ENCODE measurements at places on chromosomes 2 and 18.

DNA sequence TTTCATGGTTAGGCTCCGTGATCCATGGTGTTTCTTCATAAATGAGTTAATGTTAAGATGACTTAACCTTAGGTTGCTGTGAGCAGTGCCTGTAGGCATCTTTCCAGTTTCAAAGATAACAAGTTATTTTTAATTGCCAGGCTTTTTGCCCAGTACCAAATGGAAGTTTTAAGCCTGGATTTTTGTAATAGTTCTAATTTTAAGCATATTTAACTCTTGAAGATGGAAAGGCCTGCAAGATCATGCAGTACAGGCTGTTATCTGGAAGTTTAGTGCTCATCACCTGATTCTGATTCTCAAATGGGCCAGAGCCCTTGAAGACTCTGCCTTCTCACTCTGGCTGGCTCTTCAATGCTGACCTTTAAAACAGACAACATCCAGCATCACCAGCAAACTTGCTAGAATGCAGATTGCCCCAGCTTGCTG, 141.3 kb downstream of the NCK2 start:
- peak overlapping the region; percentile 61 for H3K27ac ChIP-seq
- no peak for DNase-seq
- no peaks in the 10 kb centered on the region for H3K27me3 ChIP-seq
- H3K4me3 ChIP-seq, result no peak overlapping the region

- no peak for DNase-seq
- H3K4me3 ChIP-seq, result no peak overlapping the region
- H3K27ac ChIP-seq, result no peak overlapping the region
- no peaks in the 10 kb centered on the region for H3K4me1 ChIP-seq
- no peaks in the 10 kb centered on the region for H3K36me3 ChIP-seq
Observed at GRCh38 chr2:23734416-23734815, 192.5 kb downstream of the ATAD2B start.

DNA sequence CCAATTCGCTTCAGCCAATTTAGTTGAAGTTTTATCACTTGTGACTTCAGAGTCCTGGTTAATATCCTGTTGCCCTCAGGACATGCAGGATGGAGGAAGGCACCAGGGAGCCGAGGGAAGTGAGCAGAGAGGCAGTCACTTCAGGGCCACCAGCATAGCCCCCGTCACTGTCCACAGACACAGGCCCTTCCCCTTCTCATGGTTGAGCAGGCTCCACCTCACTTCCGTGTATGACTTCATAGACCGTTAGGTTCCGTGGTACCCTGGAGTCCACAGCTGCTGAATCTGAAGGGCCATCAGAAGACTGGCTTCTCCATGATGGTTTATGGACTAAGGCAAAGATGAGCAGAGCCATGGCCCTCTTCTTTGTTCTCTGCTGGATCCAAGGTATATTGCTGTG, at the start of gene C2orf92:
C2orf92 (plus strand) TSS at position 266 of the 400 bp plus-strand sequence; CDS start at position 342, 76 bp downstream.
- DNase-seq, result no peak
- no peak within 1 kb of the TSS for H3K27ac ChIP-seq
- H3K27me3 ChIP-seq, result no peaks in the 10 kb centered on the region
- H3K4me3 ChIP-seq, result no peak within 1 kb of the TSS
- no peaks in the 10 kb centered on the region for H3K4me1 ChIP-seq
- no peaks in the 10 kb centered on the region for H3K36me3 ChIP-seq

- H3K4me3 ChIP-seq, result no peak overlapping the region
- H3K4me1 ChIP-seq, result no peaks in the 10 kb centered on the region
- H3K27ac ChIP-seq, result no peak overlapping the region
Observed at GRCh38 chr18:50128506-50129271, 66.3 kb downstream of the MYO5B start.

DNA sequence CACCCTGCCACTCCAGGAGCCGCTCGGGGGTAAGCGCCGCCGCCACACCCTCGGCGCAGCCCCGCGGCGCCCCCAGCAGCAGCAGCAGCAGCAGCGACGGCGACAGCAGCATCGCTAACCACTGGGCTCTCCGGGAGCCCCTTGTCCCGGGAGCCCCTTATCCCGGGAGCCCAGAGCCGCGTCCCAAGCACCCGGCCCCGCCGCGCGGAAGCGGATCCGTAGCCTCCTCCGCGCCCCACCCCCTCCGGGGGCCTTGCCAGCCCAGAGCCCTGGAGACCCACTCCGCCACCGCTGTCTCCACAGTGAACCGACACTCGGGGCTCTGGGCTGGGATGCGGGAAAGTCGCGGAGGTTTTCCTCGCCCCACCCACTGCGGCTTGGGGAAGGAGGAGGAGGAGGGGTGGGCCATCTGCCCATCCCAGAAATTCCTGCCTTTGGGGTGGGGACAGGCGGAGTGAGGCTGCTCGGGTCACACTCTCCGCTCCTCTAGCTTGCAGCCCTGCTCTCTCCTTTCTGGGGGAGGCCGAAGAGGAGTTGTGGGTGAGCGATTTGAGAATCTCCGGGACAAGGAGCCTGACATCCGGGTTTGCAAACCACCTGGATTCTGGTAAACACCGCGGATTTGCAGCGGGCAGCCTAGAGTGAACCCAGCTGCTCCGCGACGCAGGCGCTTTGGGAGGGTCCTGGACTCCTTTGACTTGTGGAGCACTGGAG, at the start of gene PLA2R1:
PLA2R1 (minus strand) TSS at position 324 of the 714 bp plus-strand sequence; CDS start at position 112, 212 bp downstream.
- H3K27ac ChIP-seq, result peak within 1 kb of the TSS; percentile 9
- no peaks in the 10 kb centered on the region for H3K36me3 ChIP-seq
- H3K4me3 ChIP-seq, result peak within 1 kb of the TSS; percentile 87
- no peaks in the 10 kb centered on the region for H3K27me3 ChIP-seq

DNA sequence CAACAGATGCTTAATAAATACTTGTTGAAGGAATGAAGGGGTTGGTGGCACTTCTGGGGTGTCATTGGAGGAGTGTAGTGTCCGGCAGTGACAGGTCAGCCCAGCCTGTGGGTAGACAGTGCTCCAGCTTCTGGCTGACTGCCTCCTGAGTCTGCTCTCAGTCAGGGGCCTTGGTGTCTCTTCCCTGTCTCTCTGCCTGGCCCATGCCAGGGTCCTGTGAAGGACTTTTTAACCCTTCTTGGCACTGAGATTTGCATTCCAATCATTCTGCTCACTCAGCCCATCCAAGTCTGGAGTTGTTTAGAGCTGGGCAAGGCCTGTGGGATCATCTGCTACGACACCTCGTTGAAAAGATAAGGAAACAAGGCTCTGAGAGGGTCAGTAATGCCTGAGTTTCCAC, 1.4 kb upstream of the KCNK3 start:
- no peak for DNase-seq
- no peaks in the 10 kb centered on the region for H3K4me1 ChIP-seq
- H3K36me3 ChIP-seq, result no peaks in the 10 kb centered on the region
- H3K27me3 ChIP-seq, result no peaks in the 10 kb centered on the region

DNA sequence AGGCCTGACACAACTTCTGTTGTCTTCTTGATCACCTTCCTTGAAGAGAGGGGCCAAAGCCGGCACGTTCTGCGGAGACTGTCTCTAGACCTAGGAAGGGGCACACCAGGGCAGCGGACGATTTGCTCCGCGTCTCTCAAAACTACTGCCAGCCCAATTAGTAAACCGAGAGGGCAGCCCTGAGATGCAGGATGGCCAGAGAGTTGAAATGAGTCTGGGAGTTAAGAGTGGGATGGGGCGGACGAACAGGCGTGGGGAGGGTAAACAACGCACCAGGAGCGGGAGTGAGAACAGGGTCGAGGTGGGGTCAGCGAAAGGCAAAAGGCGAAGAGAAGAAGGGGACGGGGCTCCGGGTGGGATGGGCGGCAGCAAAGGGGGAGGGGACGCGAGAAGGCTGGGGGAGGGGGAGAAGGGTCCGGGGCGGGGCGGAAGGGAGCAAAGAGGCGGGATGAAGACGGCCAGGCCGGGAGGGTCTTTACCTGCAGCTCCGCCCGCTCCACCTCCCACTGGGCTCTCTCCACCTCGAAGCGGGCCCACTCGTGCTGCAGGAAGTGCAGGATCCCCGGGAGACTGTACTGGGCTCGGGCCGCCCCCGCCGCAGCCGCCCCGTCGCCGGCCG, 476 bp downstream of the STRN start:
- H3K36me3 ChIP-seq, result no peaks in the 10 kb centered on the region
- no peak overlapping the region for H3K27ac ChIP-seq
- H3K4me1 ChIP-seq, result peaks cover 4% of the 10 kb centered on the region
- DNase-seq, result no peak
- no peaks in the 10 kb centered on the region for H3K27me3 ChIP-seq

GRCh38 chr2:86704459-86704971, 15.6 kb upstream of the RMND5A start:
- H3K36me3 ChIP-seq, result no peaks in the 10 kb centered on the region
- H3K4me1 ChIP-seq, result no peaks in the 10 kb centered on the region
- no peaks in the 10 kb centered on the region for H3K27me3 ChIP-seq
- peak overlapping the region; percentile 8 for H3K27ac ChIP-seq
- H3K4me3 ChIP-seq, result no peak overlapping the region

DNA sequence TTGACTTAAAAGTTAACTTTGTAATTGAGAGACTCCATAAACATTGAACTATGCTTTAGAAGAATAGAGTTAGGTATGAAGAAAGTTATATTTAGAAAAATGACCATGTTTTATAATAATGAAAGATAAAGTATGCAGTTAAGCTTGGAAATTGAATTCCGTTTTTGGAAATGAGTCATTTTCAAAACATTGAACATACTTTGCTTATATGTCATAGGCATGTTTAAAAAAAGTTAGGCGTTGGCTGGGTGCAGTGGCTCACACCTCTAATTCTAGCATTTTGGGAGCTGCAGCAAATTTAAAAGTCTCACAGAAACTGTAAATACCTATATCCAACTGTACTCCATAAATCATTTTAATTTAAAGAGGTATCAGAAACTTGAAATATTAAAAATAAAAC, 607.4 kb downstream of the CBLN2 start:
- no peak for DNase-seq
- H3K4me1 ChIP-seq, result no peaks in the 10 kb centered on the region
- no peak overlapping the region for H3K4me3 ChIP-seq
- H3K27ac ChIP-seq, result no peak overlapping the region
- H3K36me3 ChIP-seq, result no peaks in the 10 kb centered on the region
- no peaks in the 10 kb centered on the region for H3K27me3 ChIP-seq

GRCh38 chr2:239918749-239919148, 106.4 kb downstream of the NDUFA10 start:
- H3K27ac ChIP-seq, result no peak overlapping the region
- no peak overlapping the region for H3K4me3 ChIP-seq
- no peaks in the 10 kb centered on the region for H3K4me1 ChIP-seq
- no peak for DNase-seq

DNA sequence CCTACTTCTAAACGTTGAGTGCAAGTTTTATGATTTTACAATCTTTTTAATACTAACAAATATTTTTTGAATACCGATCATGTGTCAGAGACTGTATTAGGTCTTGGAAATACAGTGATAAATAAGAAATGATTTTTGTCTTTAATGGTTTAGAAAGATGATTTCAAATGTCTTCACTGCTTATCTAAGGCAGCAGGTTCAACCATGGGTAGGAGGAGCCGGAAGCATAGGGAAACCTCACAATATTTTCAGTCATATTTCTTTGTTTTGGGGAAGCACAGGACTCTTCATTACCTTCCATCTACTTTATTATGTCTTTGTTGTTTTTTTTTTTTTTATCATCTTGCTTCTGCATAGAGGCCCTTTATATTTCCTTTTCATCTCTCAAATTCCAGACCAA, 165.2 kb upstream of the EPC2 start:
- H3K36me3 ChIP-seq, result no peaks in the 10 kb centered on the region
- no peak overlapping the region for H3K4me3 ChIP-seq
- H3K4me1 ChIP-seq, result no peaks in the 10 kb centered on the region
- no peak overlapping the region for H3K27ac ChIP-seq

DNA sequence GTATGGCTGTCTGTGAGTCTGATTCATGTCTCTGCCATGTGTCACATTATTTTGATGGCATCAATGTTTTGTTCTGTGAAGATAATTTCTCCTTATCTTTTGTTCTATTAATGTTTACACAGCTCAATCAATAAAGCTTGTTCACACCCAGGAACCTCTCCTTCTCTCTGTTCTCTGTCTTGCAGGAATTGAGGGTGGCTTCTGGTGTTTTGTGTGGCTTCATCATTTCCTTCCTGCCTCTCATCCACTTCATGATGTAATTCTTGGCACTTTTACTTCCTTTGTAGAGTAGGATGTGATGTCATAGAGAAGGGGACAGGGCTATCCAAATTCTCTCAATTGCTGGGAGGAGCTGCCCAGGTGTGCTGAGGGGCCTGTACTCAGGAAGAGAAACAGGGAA, 27.2 kb downstream of the ASXL3 start:
- no peak overlapping the region for H3K27ac ChIP-seq
- no peaks in the 10 kb centered on the region for H3K36me3 ChIP-seq
- DNase-seq, result no peak

- no peaks in the 10 kb centered on the region for H3K4me1 ChIP-seq
- DNase-seq, result no peak
- H3K36me3 ChIP-seq, result no peaks in the 10 kb centered on the region
- H3K27ac ChIP-seq, result no peak overlapping the region
- no peak overlapping the region for H3K4me3 ChIP-seq
Observed at GRCh38 chr2:212814941-212815340, 276.3 kb upstream of the ERBB4 start.

DNA sequence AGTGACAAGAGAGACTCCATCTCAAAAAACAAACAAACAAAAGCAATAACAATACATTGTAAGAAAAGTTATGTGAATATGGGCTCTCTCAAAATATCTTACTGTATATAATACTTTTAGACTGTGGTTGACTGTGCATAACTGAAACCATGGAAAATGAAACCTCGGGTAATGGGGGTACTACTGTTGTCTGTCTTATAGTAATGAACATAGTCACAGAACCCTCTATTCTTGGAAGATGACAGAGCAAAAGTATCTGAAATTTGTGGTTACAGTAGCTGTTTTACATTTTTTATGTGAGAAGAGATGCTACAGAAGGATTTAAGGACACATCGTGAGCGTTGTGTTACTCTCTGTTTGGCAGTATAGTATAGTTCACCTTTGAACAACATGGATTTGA, 60.5 kb downstream of the MAP4K4 start:
- H3K27me3 ChIP-seq, result no peaks in the 10 kb centered on the region
- H3K36me3 ChIP-seq, result no peaks in the 10 kb centered on the region
- no peak for DNase-seq
- no peak overlapping the region for H3K27ac ChIP-seq
- peaks cover 10% of the 10 kb centered on the region for H3K4me1 ChIP-seq
- no peak overlapping the region for H3K4me3 ChIP-seq

DNA sequence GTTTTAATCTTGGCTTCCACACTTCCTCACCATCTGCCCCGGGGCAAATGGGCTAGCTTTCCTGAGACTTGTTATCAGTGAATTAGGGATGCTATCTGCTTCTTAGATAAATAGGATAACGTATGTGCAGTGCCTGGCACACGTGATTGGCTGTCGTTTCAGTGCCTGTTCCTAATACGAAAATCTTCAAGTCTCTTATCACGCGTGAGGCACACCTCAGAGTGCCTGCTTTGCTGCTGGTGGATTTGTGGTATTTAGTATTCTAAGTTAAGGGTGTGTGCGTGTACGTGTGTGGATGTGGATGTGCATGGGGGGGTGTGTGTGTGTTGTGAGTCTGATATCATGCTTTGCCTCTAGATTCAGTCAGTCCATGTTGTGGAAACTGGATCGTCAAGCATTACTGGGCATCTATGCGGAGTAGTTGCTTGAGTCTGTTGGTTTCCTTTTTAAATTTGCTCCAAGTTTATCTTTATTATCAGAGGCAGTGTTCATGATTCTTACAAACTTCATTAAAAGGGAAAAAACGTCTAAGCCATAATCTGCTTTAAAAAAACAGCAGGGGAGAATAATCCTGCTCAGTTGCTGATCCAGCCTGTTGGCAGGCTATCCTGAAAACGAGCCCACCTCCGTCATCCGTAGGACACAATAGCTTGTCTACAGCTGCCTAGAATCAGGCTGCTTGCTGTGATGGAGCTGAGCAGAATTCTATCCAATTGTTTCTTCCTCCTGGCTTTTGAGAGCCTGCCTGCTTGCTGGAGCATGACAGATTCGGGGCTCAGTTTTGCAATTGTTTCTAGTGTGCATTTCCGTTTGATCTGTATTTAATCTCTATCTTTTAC, 6.6 kb downstream of the SH3RF3 start:
- no peaks in the 10 kb centered on the region for H3K36me3 ChIP-seq
- H3K4me3 ChIP-seq, result no peak overlapping the region
- peaks cover 6% of the 10 kb centered on the region for H3K4me1 ChIP-seq
- no peak for DNase-seq
- H3K27me3 ChIP-seq, result no peaks in the 10 kb centered on the region
- H3K27ac ChIP-seq, result no peak overlapping the region

All from aorta (tissue), 5 donors.